ENCODE measurements at places on chromosomes 12 and 14.

GRCh38 chr14:56193347-56193746, 75.1 kb downstream of the PELI2 start:
- no peak for DNase-seq

DNA sequence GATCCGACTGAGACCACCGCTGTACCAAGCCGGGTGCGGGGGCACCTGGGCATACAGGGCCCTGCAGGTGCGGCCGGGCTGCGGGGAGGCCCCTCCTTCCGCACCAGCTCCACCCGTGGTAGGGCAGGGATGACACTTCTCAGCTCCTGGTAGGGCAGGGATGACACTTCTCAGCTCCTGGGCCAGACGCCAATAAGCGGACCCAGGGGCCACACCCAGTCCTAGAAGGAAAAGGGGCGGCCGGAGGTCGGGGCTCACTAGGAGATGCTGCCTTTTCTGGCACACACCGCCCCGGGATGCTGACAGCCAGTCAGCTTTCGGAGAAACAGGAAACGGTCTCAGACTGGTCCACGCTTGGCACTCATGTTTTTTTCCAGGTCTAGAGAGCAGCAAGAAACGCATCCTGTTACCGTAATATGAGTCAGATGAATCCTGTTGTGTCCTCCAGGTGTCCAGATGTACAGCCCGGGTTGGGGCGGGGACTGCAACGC, 34.8 kb downstream of the NFKBIA start:
- no peak for DNase-seq

DNA sequence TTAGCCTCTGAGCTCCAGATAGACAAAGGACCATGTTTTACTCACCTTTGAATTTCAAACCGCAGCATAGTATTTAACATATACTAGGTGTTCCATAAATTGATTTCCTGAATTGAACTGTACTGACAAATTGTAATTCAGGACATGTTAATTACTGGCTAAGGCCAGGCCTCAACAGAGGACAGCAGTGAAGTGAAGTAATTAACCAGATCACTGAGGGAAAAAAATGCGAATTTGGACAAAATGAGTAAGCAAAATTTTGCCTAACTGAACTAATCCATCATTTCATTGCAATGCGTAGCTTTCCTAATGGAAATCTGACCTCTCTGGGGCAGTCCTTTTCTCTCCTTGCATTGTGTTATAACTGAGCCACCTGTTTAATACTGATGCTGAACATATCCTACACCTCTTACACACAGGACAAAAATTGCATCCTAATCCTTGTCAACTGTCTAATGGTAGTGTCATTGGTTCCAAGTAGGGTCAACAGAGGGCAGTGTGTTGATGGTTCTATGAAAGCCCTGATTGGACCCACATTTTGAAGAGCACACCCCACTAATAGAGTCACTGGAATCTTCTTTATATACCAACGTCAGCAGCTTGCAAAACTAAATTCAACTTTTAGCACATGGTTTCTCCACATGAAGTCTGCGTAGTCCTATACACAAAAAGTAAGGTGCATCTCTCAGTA, 148.4 kb downstream of the SLC25A21 start:
- DNase-seq: no peak

DNA sequence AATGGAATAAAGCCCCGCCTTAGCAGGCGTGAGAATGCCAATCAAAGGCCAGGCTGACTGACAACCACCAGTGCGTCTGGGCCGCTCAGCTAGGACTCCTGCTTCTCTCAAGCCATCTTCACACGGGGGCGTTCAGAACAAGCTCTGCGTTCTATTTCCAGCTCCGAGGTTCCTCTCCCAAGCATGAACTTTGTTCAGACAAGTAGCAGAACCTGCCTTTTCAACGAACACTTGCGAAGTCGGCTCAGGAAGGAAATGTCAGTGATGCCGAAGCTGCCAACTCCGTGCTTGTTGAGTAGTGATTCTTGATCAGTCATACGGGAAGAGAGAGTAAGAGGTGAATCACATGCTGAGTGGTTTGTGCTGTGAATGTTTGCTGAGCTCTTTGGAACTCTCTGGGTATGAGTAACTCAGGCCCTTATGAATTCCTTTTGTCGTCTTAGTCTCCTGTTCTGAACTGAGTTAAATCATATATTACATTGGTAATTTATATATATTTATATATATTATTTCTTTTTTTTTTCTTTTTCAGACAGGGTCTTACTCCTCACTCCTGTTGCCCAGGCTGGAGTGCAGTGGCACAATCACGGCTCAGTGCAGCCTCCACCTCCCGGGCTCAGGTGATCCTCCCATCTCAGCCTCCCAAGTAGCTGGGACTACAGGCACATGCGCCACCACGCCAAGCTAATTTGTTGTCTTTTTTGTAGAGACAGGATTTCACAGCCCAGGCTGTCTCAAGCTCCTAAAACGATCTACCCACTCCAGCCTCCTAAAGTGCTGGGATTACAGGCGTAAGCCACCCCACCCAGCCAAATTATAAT, 29.4 kb upstream of the BCL7A start:
- peak; percentile 27 for DNase-seq
